Islet precursor cell (in vitro differentiated cells): ENCODE measurements at places on chromosomes 5 and 9.

- no peak for DNase-seq
Observed at GRCh38 chr5:172832383-172833315, 1.4 kb upstream of the ERGIC1 start.

DNA sequence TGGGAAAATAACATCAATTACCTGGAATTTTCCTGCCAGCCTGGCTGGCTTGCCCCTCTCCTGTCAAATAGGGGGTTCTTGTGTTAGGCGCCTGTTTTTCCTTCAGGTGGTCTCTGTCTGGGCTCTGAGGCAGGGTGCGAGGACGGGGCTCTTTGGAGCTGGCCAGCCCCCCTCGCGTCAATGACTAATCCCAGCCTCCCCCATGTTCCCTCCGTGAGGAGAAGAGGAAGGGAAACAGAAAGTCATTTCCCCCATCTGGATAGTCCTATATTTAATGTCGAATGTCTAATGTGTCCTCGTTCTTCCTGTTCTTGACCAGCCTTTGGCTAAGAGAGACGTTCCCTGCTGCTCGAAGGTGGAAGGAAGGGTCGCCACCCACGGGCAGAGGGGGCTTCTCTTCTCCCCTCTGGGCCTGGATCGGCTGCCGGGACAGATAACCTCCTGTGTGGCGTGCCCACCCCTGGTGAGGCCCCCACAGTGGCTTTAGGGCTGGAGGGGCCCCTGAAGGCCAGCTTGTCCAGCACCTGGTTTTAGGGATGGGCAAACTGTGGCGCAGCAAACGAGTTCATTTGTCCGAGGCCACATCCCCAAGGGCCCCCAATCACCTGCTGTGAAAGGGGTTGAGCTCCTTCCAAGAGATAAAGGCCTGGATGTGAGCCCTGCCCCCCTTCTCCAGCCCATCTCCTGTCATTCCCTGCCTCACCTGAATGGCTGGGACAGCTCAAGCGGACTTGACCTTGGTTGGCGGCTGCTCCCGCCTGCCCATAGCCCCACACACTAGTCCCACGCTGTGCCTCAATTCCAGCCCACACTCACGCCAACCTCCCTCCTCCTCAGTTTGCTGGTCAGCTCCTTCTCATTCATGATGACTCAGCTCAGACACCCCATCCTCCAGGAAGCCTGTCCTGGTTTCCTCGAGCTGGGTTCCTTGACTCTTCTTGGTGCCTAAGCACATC, 35.9 kb upstream of the UNC5A start:
- peak; percentile 43 for DNase-seq

- DNase-seq, result no peak
Observed at GRCh38 chr9:38371495-38371894, 21.0 kb upstream of the ALDH1B1 start.

DNA sequence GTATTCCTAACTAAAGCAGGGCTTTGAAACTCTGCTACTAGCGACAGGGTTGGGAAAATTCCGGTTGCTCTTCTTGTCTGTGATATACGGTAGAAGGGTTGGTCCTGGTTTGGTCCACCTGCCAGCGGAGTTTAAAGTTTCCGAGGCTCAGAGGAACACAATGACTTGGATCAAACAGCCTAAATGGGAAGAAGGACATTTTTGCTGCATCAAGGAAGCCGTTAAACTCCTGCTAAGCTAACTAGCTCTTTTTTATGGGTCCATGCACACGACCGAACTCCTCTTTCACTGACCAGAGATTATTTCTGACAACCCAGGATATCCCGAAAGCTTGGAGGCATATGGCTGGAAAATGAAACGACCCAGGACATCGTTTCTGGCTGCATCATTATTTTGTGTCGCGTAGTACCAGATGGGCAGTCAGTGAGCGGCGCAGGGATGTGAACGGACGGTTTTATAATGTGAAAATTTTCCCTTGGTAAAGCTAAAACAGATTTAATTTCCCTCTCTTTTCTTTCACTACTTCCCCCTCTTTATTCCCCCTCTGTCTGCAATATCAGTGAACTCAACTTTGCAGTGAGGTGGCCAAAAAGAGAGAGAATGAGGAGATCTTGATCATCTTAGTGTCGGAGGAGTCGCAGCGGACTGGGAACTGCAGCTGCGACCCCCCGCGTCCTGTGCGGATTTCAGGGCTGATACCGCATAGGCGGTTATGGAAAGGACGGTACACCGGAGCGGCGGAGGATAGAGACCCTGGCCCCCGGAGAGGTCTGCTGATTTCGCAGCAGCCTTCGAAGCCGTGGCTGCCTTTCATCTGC, at the start of gene LURAP1L:
TSS of gene LURAP1L (plus strand) at position 160 of the 818 bp plus-strand sequence. CDS start 696 bp downstream, outside the sequence.
- DNase-seq, result peak; percentile 72

DNA sequence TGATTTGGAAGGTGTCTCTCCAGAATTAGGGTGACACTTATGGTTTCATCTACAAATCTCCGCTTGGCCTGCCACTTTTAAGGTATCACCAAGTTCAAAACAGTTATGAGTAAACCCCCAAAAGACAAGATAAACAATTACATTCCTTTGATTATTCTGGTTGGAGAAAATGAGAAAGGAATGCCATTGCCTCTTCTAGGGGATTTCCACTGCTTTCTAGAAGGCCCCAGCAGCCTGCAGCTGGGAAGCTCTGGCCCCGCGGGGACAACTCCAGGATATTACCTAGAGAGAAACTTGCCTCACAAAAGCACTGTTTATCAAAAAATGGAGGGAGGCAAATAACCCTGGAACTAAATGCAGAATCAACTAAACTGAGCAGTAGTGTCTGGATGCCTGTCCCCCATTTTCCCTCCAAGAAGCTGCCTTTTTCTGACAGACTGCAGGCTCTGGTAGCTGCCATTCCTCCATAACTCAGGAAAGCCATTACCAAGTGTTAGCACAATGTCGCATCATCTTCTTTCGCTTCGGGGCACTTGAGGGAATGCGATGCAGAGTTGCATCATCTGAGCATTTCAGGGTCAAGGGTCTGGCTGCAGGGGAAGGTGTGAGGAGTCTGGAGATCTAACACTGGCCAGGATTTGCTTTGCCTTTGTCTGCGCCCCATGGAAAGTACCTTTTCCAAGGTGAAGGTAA, 71.5 kb upstream of the PLPP6 start:
- DNase-seq, result peak; percentile 72

DNA sequence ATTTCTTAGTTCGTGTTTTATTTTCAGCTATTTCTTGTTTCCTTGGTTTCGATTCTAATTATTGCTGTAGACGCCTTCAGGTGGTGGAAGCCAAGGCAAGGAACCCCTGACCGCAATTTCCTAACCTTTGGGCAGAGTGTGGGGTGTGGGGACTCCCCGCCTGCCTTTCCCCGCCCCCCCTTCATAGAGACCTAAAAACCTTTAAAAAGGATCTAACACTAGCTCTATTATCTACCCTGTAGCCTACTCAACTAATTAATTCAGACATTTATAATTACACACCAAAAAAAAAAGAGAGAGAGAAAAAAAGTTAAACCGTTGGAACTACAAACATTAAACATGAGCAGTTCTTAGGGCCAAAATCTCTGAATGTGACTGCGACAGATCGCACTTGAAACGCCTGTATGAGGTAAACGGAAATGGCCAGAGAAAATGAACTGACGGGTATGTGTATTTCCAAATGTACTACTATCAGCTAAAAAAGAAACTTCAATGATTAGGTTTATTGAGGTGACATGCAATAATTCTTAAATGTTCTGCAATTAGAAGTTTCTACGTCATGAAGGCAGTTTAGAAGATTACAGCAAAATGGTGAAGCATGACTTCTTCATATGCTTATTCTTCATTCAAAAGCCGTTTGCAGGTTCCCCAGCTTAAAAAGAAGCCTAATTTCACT, 19.0 kb upstream of the FER start:
- no peak for DNase-seq

- no peak for DNase-seq
Observed at GRCh38 chr5:17694914-17695313, 60.7 kb downstream of the TAF11L14 start.

DNA sequence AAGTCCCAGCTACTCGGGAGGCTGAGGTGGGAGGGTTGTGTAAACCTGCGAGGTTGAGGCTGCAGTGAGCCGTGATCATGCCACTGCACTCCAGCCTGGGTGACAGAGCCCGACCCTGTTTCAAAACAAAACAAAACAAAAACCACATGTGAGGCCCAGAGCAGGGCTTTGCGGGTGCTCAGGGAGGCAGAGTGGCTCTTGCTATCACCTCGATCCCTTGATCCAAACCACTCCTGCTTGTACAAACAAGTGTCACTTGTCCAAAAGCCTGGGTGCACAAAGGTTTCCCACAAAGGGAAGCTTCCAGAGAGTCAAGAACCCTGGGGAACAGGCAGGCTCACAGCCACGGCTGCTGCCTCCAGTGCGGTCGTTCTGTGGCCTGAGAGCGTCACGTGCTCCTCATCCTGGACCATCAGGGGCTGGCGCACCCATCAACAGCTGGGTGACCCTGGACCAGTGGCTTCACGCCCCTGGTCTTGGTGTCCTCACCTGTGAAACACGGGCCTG, 162.7 kb downstream of the C9orf50 start:
- DNase-seq, result no peak

- DNase-seq, result no peak
Observed at GRCh38 chr5:156006026-156006647, 320.8 kb upstream of the SGCD start.

- DNase-seq, result no peak
Observed at GRCh38 chr5:10351919-10352318, 1.6 kb upstream of the MARCHF6 start.
